ENCODE measurements at places on chromosomes 5 and 9.

DNA sequence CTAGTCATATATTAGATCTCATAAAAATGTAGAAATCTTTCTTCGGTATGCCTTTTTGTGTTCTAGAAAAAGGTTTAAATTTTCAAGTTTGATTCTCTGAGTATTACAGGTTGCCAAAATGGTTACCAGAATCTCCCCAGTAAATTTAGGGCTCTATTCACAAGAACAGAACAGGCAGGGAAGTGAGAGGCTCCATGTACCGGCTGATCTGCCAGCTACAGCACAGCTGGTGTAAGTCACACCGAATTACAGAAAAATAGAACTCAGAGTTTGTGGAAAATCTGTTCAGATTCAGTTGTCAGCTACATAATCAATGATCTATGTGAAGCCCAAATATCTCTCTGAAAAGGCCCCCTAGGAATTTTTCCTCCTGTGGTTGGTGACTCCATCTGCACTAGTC is 10.5 kb downstream of the FAM81B start:
- DNase-seq: no peak

GRCh38 chr5:158117467-158118160 is 258.7 kb upstream of the CLINT1 start:
- no peak for DNase-seq

DNA sequence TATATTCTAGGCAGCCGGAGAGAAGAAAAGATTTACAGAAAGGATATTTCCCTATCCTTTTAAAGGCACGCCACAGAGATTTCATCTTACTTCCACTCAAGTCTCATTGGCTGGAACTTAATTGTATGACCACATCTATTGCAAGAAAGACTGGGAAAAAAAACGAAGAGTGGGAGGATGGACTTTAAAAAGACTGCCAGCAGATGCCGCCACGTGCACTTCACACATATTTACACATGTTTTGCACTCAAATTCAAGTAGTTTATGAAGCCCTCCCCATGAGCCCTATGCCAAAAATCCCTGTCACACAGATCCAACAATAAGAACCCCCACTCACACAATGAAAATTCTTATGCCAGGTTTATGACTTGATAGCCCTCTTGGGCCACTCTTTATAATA is 138.5 kb upstream of the TYRP1 start:
- peak; percentile 1 for DNase-seq

DNA sequence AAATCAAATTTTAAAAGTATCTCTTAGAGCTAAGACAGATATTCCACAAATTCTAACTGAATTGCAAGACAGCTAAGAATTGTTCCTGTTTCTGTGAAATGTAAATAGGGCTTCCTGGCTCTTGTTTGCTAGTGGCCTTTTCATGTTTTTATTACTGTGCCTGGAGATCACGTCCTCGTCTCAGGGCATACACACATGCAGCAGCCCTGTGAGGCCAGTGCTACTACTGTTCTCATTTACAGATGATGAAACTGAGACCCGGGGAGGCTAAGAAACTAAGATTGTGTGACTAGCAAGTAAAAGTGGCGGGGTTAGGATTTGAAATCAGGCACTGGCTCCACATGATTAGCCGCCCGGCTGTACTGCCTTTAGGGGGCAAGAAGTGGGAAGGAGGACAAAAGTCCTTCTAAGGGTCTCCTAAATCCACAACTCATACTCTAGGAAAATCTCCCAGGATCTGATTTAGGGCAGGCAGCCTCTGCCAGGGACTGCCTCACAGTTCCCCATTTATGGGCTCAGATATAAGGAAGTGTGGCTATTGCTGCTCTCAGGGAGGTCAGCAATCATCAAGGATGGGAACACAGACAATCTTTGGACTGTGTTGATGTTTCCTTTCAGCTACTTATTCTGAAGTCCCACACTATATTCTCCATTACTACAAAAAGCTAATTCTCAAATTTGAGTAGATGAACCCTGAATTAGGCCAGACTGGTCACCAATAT is 7.9 kb downstream of the PRUNE2 start:
- no peak for DNase-seq

GRCh38 chr9:385818-386398 is 171.2 kb downstream of the DOCK8 start:
- peak; percentile 49 for DNase-seq

DNA sequence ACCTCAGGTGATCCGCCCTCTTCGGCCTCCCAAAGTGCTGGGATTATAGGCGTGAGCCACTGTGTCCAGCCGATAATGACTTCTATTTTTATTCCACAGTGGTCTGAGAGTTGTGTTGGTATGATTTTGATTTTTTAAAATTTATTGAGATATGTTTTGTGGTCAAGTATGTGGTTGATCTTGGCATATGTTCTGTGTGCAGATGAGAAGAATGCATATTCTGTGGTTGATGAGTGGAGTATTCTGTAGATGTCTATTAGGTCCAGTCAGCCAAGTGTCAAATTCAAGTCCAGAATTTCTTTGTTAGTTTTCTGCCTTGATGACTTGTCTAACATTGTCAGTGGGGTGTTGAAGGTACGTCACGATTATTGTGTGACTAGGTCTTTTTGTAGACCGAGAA is 338.2 kb upstream of the TARS1 start:
- no peak for DNase-seq

DNA sequence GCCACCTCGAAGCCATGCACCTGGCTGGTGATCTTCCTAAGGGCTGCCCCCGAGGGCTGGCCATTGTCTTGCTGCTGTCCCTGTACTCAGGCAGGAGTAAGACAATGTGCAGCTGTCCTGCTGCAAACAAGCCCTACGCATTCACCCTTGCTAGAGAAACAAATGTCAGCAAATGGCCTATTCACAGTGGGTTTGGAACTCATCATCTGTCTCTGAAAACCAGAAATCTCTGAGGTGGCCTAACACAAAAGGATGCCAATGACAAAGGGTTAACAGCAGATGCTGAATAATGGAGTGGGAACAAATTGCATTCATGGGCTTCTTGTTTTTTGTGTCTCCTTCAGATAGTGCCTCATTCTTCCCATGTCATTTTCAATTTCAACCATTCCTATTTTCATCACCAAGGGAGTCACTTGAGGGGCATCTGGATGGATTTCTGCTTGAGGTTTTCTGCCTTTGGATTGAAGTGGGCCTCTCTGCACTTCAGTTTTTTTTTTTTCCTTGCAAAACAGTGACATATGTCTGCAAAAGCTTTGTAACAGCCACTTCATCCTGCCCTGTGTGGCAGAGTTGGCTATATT is 261.6 kb upstream of the VLDLR start:
- DNase-seq: no peak

DNA sequence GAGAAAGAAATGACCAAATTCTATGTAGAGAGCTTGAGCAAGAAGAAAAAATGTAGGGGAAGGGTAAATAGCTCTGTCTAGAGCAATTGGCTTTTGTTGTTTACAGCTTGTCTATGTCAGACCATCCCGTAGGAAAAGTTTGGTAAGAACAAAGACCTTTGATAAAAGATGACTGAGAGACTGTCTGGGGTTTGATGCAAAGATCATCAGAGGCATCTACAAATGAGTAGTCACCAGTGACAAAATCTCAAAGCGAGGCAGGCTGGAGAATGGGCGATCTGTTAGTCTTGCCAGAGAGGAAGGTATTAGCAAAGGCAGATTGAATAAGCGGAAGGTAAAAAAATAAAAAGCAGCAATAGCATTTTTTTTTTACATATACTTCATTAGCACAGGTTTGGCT is 125.0 kb upstream of the RASGRF2 start:
- DNase-seq: no peak

DNA sequence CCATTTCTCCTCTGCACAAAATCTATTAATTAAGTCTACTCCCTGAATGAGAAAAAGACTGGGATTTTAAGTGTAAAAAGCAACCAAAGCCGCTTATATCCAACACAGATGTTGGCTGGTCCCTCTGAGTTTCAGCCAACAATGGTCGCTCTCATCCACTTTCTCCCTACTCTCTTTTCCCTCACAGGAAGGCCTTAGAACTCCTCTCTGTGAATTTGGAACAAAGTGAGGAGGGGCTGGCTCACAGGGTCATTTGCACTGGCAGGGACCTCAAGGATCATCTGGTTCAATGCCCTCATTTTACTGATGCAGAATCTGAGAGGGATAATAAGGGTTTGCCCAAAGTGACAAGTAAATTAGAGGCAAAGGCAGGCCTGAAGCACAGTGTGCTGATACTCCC is 64.0 kb downstream of the DPYSL3 start:
- DNase-seq: no peak

GRCh38 chr9:16082796-16083195 is 530.0 kb downstream of the CCDC171 start:
- DNase-seq: no peak

All from Calu3 (cell line).